Activated CD4-positive, alpha-beta memory T cell treated with anti-CD3 and anti-CD28 coated beads for 36 hours (primary cell): ENCODE measurements at places on chromosomes 2 and 18. TPM values are rescaled to one million over a fixed set of nuclear protein-coding genes. Genes with fewer than 3 reads are reported as not detected.

ANKRD62 gene
- not detected for total RNA-seq

LOXHD1 gene
- 0.05 TPM for total RNA-seq

DNA sequence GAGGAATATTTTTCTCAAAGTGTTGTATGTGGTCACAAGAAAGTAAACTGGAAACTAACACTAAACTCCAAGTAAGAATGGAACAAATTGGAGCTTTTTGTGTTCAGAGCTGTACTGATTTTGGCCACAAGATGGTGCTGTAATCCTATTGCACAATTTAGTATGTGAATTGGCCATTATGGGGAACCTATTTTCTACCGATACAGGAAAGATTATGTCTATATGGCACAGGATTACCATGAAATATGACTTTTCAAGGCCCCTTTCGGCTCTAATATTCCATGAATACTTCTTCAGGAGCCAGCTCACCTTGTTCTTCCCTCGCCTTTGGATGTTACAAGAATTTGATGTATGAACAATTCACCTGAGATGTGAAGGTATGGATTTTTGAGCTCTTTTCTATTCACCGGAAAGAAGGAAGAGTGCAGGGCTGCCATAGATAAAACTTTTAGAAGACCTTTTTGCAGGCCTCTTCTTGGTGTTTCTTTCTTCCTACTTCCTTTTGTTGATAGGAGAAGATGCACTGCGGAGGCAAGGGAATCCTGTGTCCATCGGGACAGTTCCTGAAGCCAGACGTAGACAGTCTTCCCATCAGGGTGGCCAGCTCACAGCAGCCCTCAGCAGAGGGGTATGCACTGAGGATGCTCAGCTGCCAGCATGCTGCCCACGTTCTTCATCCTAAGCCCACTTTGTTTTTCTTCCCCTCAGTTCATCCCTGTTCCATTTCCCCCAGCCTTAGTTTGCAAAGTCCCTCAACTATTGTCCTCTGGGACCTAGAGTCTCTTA, 13.3 kb downstream of the MRPL44 start:
- DNase-seq = peak; percentile 42

DNA sequence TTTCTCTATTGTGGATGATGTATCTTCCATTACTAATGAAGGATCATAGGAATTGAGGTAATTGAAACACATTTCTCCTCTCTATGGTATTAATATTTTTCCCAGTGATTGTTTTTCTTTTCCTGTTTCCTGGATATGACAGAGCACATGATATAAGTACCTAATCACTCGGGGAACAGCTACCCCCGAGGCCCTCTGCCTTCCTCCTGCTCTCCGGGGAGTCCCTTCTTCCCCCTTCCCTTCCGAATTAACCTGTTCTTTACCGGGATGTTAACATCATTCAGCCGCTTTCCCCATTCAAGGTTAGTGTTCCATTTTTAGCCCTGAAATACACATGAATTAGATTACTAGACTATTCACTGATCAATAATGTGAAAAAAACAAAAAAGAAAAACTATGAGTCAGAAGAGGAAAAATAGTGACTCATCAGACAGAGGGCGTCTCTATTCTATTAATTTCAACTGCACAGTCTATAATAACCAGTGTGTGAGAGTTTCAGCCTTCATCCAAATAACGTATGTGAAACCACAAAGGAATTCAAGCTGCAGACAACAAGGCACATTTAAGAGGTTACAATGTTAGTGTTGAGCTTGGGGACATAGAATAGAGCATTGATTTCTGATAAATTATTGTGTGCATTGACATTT, 450.8 kb downstream of the DLGAP1 start:
- DNase-seq = no peak

DNA sequence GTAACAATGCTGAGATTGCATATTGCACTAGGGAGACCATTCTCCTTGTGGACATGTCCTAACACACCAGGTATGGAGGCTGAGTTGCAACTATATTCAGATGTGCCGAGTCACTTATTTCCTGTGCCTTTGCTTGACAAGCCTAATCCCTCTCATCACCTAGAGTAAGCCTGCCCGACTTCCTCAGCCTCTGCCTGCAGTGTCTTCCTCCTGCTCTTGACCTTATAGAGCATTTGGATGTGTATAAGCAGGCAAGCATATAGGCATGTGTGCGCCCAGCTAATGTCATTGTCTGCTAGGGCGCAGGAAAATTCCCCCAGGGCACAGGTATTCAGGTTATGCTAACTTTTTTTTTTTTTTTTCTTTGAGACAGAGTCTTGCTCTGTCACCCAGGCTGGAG, 316.9 kb downstream of the CDH2 start:
- no peak for DNase-seq

DNA sequence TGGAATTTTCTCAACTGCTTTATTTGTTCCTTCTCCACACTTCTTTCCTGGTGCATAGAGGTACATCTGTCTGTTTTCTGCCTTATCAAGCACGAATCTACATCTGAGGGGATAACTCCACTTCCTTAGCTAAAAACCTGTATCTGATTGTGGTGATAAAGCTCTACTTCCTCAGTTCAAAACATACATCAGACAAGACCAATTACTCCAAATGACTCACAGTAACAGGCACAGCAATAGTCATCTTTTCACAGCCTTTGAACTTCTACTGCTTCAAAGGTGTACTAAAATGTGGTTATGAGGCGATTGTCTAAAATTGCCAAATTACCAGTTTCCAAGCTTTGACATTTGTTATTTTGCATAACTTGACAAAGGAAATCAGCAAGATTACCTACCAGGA, 803.6 kb upstream of the ZEB2 start:
- DNase-seq = no peak

- DNase-seq = no peak
Observed at GRCh38 chr18:49075681-49076080, 124.9 kb upstream of the SMAD7 start.

- DNase-seq = no peak
Observed at GRCh38 chr2:172555272-172555521, 693 bp upstream of the PDK1 start.
